ENCODE measurements at places on chromosomes 2 and 18.

DNA sequence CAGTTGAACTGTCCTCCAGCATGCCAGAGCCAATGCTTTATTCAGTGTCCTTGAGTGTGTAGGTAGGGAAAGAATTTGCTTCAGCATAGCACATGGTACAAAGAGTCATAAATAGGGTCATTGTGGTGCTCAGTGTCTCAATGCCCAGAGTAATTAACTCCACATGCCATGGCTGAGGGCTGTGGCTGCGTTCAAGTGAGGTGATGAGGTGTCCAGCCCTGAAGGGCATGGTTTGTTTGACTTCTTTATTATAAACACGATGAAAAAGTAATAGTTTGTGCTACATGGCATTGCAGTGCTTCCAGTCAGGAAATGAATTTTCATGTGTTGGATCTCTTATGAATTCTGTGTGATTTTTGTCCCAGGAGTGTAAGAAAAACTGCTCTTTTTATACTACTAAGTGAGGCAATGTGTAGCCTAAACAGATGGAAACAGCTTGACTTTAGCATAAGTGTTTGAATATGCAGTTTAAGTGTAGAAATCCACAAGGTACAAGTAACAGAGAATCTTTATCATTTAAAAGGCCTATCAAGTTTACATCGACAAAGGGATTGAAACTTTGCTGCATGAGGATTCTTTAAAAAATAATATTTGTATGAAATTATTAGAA, 507.9 kb upstream of the CDH2 start:
- no peak for DNase-seq

- no peak for DNase-seq
Observed at GRCh38 chr18:41974796-41975201, 19.8 kb downstream of the PIK3C3 start.

DNA sequence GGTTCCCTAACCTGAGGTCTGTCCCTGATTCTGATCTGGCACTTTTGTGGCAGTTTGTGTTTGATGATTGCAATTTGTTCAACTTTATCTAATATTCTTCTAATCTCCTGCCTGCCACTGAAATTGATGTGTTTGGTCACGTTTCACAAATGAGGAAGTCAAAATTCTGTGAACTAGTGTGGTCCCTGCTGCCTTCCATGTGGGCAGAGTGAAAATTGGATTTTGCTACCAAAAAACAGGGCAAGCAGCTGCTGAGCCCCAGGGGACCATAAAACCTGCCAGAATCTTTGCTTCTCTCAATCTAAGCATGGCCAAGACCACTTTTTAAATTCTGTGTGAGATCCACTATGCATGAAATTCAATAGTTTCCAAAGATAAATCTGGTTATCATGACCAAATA, 195.5 kb upstream of the CYRIA start:
- no peak for DNase-seq

DNA sequence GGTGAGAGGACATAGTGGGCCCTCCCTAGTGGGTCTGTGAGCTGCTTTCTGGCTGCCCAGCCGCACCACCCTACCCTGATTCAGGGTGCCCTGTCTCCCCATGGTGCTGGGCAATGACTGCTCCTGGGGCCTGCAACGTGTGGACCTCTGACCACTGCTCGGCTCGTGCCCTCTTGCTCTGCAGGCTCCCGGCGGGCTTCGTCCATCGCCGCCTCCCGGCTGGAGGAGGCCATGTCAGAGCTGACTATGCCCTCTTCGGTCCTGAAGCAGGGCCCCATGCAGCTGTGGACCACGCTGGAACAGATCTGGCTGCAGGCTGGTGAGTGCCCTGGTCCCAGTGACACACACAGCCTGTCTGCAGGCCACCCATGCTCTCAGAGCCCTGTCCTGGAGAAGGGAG, 103.5 kb downstream of the STPG4 start:
- DNase-seq, result no peak

- DNase-seq, result peak; percentile 33
Observed at GRCh38 chr2:42171396-42171980, 2.3 kb downstream of the EML4 start.

DNA sequence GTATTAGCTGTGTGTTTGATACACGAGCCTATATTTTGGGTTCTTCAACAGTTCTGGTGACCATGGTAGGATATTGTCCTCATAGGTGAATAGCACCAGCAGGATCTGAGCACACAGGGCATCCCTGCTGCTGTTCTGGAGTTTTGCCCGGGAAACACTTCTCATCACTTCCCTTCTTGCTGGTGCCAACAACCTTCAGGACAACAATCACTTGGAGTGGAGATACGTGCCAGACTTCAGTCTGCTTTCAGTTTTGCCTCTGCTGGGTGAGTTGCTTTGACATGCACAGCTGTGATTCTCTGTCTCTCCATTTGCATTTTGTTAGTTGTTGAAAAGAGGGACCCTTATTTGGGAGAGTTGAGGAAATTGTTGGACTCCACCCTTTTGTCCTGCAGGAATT, 1347.2 kb upstream of the DDX18 start:
- no peak for DNase-seq

DNA sequence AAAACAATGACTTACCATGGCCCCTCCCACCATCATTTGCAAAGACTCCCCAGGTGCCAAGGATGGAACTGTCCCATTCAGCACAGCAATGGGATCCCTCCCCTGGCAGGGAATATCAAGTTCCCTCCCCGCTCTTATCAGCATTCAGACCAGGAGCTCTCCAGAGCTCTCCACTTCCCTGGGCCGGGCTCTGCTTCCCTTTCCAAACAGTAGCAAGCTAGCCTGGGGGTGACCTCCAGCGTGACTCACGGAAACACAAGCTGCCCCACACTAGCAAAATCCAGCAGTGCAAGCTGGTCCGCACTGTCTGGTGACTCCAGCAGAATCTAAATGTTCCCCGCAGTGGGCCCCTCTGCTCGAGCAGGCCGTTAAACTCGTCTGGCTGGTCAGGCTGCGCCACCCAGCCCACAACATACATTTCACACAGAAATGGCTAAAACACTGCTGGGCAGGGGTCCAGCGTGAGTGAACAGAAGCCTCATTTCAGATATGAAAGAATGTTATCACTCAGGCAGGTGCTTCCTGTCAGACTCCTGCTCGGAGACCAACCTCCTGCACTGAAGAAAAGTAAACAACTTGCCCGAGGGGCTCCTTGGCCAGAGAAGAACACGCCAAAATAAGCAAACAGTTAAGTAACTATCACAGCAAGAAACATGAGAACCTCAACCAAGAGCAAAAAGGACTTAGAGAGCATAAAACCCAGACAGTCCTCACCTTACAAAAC, 33.9 kb downstream of the STAT1 start:
- no peak for DNase-seq

- no peak for DNase-seq
Observed at GRCh38 chr2:229635371-229635680, 79.0 kb downstream of the DNER start.

DNA sequence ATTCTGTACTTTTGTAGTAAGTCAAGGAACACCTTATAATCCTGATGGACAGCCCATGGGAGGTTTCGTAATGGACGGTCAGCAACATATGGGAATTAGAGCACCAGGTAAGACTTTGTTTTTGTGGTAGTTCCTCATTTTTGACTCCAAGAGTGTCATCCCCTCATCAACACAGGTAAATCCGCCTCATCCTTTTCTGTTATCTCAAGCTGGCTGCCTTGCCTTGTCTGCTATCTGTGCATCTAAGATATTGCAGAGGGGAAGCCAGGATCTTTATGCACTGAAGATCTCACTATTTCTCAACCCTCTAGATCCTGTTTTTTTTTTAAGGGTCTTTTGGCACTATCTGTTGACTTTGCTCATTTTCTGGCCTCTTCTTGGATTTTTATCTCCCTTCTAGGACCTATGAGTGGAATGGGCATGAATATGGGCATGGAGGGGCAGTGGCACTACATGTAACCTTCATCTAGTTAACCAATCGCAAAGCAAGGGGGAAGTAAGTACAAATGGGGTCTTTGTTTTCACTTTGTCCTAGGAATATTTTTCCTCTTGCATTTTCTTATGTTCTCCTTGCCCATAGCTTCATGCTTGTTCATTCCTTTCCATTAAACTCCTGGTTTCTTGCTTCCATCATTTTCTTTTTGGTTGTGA, 133.8 kb downstream of the MEIS1 start:
- DNase-seq, result no peak

GRCh38 chr18:30987467-30988241, 54.9 kb downstream of the DSC3 start:
- DNase-seq, result peak; percentile 9

DNA sequence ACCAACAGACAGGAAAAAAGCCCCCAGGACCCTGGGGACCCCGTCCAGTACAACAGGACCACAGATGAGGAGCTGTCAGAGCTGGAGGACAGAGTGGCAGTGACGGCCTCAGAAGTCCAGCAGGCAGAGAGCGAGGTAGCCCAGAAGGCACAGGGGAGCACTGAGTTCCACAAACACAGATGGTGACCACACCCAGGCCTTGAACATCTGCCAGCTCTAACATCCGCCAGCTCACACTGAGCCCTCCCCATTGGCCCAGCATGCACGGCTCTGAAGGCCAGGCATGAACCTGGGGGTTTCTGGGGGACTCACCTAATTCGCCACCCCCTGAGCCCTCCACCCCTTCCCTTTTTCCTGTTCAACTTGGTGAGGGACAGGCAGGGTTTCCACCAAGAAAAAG, 25.6 kb upstream of the PRLH start:
- no peak for DNase-seq

GRCh38 chr2:186950694-186951093, 101.7 kb upstream of the ZSWIM2 start:
- DNase-seq, result no peak
